ENCODE measurements at places on chromosomes 6 and 20. TPM values are rescaled to one million over a fixed set of nuclear protein-coding genes. Genes with fewer than 3 reads are reported as not detected.

Gene ESR1
- not detected for total RNA-seq

Gene TRIM15
- total RNA-seq = not detected

Gene APOM
- total RNA-seq = 3.4 TPM

Gene GPR6
- not detected for total RNA-seq

Gene TREML2
- total RNA-seq = not detected

Gene IFT52
- total RNA-seq = 77.5 TPM

Gene LRRC73
- 0.60 TPM for total RNA-seq

Gene FILIP1
- not detected for total RNA-seq

Gene ARHGAP18
- total RNA-seq = 47.5 TPM

Gene COL10A1
- 72.6 TPM for total RNA-seq

Gene TMEM74B
- total RNA-seq = not detected

Gene MUCL3
- total RNA-seq = not detected

Gene E2F1
- 33.3 TPM for total RNA-seq

Gene TMEM170B
- 0.60 TPM for total RNA-seq
